ENCODE measurements at places on chromosomes 1 and 21.
A peak's percentile ranks its signal among the peaks of the same experiment; 100 is the strongest.

DNA sequence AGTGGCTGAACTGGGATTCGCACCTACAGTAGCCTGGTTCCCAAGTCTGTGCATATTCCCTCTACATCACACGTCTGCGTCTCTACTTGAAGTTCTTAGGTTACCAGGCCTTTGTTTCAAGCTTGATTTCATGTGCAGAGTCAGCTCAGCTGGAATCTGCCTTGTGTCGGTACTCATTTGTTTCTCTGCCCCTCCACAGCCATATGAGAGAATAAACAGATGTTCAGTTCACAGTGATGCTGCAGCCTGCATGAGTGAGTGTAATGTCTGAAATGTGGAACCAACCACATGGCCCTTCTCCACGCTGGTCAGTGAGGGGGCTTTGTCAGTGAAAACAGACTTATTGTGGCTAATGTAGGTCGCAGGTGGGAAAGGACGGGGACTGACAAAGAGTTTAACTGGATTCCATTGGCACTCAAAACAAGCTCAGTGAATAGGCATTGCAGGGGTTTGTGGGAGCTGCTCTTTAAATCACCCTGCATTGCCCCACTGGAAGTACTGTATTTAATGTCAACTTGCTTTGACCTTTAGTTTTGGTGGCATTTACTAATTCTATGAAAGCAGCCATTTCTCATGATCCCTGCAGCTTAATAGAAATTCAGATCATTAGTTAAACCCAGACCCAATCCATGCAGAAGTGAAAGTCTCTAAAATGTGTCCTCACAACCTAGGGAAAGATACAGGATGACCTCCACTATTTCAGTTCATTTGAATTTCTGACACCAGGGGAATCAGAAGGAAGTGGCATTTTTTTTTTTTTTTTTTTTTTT lies 136.4 kb upstream of the FAM78B start:
- DNase-seq, result no peak

GRCh38 chr1:235854347-235854746 lies 12.4 kb downstream of the LYST start:
- DNase-seq, result no peak

DNA sequence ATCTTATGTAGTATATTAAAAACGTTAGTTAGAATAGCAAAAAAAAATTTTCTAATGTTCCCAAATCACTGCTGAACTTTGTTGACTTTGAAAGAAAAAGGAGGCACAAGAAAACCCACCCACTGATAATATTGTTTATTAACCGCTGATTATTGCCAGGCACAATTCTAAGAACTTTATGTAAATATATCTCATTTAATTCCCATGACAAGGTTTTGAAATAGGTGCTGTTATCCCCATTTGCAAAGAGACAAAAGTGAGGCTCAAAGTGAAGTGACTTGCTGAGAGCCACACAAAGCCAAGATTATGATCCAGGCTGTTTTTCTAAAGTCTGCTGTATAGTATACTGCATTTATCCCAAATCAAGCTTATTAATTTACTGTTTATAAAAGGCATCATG lies 56.4 kb downstream of the SASS6 start:
- no peak for DNase-seq

DNA sequence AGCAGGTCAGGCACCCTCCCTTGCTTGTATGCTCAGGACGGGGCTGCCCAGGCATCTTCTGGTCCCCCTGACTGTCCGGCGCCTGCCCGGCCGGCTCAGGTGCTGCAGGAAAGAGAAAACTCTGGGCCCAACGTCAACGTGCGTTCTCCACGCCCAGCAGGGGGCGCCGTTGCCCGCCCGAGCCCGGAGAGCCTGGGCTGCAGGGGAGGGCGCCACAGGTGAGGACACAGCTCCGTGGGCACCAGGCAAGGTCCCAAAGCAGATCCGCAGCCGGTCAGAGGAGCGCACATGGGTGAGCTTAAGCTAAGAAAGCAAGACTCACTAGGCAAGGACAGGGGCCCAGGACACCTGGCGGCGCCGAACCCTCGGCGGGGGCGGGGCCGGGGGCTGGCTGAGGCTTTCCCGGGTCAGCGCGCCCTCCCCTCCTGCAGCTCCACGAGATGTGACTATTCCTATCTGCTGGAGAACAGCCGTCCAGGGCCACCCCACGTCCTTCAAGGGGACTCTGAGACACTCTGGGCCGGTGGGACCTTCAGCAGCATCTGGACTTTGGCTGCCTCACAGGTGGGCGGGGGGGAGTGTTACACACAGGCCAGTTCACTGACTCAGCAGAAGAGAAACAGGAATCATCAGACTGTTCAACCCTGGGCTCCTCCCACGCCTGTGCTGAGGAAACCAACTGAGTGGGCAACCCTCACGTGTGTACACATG lies 29.3 kb downstream of the KRTAP10-1 start:
- DNase-seq, result peak; percentile 96

DNA sequence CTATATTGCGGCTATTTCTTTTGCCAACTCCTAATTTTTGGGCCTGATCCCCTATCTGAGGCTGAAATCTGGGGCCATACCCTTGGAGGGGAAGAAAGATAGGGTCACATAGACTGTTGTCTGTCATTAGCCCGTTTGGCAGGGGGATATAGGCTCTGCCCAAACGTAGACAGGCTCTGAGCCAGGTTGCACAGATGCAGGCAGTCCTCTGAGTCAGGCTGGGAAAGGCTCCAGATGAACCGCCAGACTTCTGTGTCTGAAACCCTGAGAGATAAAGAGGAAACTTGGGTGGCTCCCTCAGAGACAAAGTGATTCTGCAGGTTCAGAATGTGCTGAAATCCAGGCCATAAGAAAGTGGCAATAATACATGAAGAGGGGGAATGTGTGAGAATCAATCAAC lies 4.0 kb upstream of the CAP1 start:
- DNase-seq, result no peak

- DNase-seq, result no peak
These were observed 135.4 kb upstream of the C8B start for GRCh38 chr1:57101209-57101608.

- DNase-seq, result no peak
These were observed 58.1 kb downstream of the PTPN14 start for GRCh38 chr1:214493126-214493796.

DNA sequence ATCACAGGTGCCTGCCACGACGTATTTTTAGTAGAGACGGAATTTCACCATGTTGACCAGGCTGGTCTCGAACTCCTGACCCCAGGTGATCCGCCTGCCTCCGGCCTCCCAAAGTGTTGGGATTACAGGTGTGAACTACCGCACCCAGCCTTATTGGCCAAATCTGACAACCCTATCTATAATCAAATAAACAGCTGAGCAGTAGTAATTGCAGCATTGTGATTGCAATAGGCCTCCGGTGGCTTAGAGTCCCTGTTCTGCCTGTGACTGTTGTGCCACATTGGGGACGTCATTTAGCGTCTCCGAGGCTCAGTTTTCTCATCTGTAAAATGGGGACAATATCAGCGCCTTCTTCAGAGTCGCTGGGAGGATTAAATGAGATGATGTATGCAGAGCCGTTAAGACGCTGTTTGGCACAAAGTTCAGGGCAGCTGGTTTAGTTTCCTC lies 569 bp upstream of the CAPN2 start:
- DNase-seq, result no peak

GRCh38 chr1:171597203-171597602 lies 24.8 kb upstream of the MYOCOS start:
- DNase-seq, result no peak

DNA sequence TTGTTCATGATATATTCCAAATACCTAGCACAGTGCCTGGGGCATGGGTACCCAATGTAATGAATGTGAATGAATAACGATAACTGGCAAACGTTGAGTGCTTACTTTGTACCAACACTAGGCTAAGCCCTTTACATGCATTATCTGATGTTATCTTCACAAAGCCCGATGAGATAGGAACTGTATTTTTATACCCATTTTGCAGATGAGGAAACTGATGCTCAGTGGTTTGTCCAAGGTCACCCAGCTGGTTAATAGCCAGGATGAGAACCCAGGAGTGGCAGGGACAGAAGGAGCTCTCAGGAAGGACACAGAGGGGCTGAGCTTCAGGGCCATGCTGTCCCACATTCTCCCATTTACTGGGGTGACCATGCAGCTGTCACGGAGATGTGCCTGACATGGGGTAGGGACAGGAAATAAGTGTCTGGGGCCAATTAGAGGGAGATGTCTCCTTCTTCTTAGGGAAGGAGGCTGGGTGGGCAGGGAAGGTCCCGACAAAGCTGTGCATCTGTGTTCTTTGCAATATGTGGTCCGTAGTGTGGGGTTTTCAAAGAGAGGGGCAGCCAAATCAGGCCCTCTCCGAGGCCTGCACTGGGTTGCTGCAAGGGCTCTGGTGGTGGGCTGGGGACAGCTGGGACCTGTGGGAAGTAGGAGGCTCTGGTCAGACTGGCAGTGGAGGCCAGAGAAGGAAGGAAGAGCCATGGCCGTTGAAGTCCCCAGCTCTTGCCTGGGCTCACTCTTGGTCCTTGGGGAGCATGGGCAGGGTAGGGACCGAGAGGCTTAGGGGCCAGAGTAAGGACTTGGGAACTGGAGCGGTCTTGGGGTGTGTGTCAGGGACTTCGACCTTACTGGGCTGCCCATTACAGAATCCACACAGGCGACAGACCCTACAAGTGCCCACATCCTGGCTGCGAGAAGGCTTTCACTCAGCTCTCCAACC lies 26.6 kb downstream of the A3GALT2 start:
- no peak for DNase-seq

GRCh38 chr1:37836788-37837187 lies 22.6 kb downstream of the MTF1 start:
- no peak for DNase-seq

- DNase-seq, result peak; percentile 13
These were observed 26.6 kb downstream of the POFUT2 start for GRCh38 chr21:45261093-45261492.

- DNase-seq, result no peak
These were observed 764.7 kb upstream of the TPTE start for GRCh38 chr21:9756677-9757076.

DNA sequence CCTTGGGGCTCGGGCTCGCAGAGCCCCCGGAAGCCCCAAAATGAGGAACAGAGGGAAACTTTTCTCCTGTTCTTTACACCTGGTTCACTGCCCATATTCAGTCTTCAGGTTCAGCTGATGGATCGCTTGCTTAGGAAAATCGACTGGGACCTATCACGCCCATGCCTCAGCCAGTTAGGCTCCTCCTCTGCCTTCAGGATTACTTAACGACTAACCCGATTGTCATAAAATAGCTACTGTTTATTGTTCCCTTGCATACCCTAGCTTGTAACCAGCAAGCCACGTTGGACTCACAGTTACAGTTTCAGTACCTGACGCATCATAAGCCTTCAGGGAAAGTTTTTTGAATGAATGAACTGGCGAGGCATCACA lies 692 bp downstream of the TARDBP start:
- DNase-seq, result no peak

DNA sequence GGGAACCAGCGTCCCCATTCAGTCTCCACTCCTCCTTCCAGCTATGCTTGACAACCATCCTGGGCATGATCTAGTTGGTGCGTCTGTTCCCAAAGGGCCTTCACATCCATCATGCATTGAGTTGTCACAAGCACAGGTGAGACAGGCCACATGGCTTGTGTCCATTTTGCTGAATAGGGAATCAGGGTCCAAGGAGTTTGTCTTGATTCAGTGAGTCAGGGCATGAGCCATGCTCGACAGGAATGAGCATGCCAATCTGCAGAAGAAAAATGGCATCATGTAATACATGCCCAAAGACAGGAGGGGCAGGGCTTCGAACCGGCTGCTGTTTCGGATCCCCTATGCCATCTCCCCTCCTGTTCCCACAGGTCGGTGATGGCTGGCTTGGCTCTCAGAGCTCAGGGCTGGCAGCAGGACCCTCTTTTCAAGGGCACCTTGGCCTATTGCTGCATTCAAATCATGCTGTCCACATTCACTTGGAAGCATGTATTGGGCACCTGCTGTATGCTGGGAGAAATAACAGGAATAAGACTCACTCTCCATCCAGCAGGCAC lies 44.5 kb downstream of the PKP1 start:
- no peak for DNase-seq

GRCh38 chr1:228081578-228082213 lies 812 bp upstream of the ARF1 start:
- no peak for DNase-seq

GRCh38 chr1:204791453-204792353 lies 79.0 kb upstream of the NFASC start:
- DNase-seq, result peak; percentile 96

- no peak for DNase-seq
These were observed 10.3 kb downstream of the PMVK start for GRCh38 chr1:154926201-154926600.

GRCh38 chr21:41289431-41289830 lies 27.2 kb upstream of the FAM3B start:
- no peak for DNase-seq

- DNase-seq, result no peak
These were observed 118.8 kb downstream of the RNF220 start for GRCh38 chr1:44523593-44524591.

DNA sequence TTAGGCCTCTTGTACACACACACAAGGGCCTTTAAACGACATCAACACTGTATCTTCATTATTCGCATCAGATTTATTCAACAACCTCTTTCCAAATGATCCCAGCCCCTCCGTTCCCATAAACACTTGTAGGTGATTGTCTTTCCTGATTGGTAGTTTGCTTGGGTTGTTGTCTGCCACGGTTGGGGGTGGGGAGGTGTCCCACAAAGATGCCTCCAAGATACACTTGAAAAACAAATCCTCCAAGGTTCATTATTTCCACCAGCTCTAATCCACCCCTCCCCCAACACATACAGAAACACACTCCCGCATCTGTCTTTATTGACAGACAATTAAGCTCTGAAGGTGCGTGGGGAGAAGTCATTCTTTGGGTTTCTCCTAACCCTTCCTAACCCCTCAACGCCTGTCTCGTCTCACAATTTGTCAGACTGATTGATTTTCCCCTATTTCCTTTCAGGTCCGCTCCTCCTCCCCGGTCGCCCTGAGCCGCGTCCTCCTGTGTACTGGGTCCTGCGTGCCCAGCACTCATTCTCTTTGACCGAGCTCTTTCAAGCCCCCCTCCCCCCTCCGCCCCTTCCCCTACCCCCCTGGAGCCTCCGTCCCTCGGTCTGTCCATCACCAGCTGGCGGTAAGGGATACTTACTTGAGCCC lies 1.4 kb downstream of the WDR26 start:
- DNase-seq, result no peak

DNA sequence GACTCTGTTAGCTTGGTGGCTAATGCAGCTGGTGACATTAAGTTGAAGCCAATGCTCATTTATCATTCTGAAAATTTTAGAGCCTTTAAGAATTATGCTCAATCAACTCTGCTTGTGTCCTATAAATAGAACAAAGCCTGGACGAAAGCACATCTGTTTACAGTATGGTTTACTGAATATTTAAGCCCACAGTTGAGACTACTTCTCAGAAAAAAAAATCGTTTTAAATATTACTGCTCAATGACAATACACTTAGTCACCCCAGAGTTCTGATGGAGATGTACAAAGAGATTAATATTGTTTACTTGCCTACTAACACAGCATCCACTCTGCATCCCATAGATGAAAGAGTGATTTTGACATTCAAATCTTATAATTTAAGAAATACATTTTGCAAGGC lies 79.6 kb downstream of the NEGR1 start:
- no peak for DNase-seq

DNA sequence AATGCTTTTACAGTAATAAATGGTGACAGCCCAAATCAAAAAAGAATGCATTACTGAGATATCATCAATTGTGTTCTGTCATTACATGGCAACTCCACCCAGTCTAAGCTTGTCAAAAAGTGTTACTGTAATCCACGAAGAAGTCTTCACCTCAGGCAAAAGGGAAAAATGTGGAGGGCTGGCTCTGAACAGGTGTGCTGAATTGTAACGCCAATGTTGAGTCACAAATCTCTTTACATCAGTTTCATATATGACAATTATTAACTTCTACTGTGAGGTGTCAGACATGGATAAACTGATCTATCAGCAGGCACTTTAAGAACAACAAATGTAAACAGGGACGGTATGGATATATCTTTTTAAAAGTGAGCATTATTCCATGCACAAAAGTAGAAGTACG lies 98.5 kb upstream of the DMRTA2 start:
- no peak for DNase-seq

Measured in activated CD8-positive, alpha-beta memory T cell treated with anti-CD3 and anti-CD28 coated beads, Interleukin-2, amount 50 U/mL, for 48 hours (primary cell).